T-helper 2 cell (primary cell): ENCODE measurements at places on chromosomes 12 and 14.
A peak's percentile ranks its signal among the peaks of the same experiment; 100 is the strongest.

- DNase-seq = no peak
These were observed 654 bp upstream of the SUPT16H start for GRCh38 chr14:21384494-21384851.

GRCh38 chr14:41925409-41925808 lies 318.7 kb downstream of the LRFN5 start:
- DNase-seq = no peak

DNA sequence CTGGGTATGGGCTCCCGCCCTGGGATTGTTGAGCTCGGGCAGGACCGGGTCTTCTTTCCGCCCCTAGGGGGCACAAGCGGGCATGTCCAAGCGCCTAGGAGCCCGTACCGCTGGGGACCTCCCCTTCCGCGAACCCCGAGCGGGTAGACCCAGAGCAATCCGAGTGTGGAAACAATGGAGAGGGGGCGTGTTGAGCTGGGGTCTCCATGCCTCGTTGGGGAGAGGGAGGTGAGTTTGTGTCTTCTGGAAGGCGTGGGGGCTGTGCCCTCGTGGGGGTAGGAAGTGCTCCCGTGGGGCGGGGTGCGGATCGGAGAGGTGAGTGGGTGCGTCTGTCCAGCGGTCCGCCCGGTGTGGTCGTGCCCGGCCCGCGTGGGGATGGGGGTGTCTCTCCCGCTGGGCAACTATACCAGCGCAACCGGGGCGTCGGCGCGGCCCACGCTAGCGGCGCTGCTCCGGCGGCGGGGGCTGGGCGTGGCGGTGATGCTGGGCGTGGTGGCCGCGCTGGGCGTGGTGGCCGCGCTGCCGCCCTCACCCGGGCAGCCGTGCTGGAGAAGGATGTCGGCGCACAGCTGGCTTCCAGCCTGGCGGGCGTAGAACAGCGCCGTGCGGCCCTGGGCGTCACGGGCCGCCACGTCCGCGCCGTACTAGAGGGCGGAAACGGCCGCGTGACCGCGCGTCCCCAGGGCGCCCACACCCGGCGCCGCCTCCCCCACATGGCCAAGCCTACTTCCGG lies 12.2 kb downstream of the AGAP2 start:
- no peak for DNase-seq

- peak; percentile 27 for DNase-seq
These were observed 59.7 kb downstream of the PLXNC1 start for GRCh38 chr12:94207849-94208621.

- DNase-seq = no peak
These were observed 2.6 kb downstream of the GXYLT1 start for GRCh38 chr12:42141981-42142606.

DNA sequence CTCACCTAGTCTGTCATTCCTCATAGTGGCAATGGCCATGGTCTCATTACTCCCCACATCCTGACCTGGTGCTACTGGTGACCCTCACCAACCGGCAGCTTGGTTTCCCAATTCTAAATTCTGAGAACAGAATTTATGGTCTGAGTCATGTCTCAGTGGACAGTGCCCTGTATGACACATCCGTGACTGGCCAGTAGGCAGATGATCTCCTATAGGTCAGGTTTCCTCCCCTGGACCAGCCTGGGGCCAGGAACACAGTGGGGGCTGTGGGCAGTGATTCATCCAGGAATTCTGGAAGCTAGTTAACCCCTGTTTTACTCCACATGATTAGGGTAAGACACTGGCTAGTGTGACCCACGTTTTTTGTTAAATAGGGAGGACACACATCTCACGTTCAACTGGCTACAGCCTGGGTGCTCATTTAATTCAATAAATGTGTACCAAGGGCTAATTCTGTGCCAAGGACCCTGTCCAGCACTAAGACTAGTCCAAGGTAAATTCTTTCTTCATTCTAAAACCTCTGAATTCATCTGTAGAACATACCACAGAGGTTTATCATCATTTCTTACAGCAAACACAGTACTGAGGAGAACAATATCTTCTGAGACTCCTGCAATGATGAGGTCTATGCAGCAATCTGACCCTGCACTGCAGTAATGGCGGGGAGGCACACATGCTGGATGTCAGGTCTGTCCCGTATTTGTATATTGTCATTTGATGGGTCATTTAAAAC lies 249.6 kb upstream of the TBX3 start:
- no peak for DNase-seq

DNA sequence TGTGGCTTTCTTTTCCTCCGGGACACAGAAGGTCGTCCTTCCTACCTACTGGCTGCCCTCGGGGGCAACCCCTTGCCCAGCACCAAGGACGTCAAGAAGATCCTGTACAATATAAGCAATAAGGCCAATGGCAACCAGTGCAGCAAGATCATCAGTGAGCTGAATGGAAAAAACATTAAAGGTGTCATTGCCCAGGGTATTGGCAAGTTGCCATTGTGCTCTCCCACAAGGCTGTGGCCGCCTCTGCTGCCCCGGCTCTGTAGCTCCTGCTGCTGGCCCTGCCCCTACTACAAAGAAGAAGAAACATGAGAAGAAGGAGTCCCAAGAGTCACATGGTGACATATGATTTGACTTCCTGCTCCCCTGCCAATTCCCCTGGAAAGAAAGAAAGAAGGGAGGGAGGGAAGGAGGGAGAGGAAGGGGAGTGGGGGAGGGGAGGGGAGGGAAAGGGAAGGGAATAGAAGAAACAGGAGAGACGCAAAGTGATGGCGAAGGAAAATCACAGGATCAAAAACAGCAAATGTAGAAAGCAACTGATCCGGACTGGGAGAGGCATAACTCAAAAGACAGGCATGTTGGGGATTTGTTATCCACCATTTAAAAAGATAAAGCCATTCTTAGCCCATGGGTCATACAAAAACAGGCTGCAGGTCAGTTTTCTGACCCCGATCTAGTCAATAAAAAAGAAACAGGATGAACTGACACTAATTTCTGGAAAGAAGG lies 61.3 kb upstream of the RESF1 start:
- DNase-seq = no peak
